ENCODE measurements at places on chromosomes 2 and 18.

DNA sequence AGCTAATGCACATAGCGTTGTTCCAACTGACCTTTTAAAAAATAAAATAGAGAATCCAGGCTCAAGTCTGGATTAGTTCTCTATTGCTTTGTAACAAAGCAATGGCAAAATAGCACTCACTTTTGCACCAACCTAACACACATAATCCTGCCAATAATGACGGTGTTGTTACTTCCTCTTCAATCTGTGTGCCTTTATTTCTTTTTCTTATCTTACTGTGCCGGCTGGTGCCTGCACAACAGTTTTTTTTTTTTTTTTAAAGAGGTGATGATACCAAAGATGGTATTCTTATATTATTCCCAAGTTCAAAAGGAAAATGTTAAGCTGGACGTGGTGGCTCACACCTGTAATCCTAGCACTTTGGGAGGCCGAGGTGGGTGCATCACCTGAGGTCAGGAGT, 3.4 kb downstream of the PLB1 start:
- no peak for DNase-seq
- H3K4me1 ChIP-seq = no peaks in the 10 kb centered on the region
- H3K27me3 ChIP-seq = no peaks in the 10 kb centered on the region
- H3K4me3 ChIP-seq = no peak overlapping the region
- no peak overlapping the region for H3K27ac ChIP-seq
- H3K36me3 ChIP-seq = no peaks in the 10 kb centered on the region

DNA sequence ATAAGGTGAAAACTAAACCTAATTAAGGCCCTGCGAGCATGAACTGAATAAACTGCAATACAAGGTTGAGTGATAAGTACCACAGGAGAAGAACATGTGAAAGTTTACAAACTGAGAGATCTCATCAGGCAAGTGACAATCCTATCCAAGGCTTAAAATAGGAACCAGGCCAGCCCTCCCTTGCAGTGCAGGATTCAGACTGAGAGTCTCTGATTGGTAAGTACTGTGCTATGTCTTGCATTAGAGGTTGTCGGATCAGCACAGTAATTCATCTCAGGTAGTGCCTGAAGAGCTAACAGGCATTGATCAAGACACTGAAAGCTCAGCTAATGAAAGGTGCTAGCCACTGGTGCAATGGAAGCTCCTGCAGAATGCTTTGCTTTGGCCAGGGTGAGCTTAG, 801.7 kb upstream of the ID2 start:
- H3K4me1 ChIP-seq = no peaks in the 10 kb centered on the region
- DNase-seq = no peak
- no peak overlapping the region for H3K27ac ChIP-seq
- no peak overlapping the region for H3K4me3 ChIP-seq
- H3K36me3 ChIP-seq = no peaks in the 10 kb centered on the region

GRCh38 chr2:173692068-173692467, 273.1 kb downstream of the SP3 start:
- no peak overlapping the region for H3K4me3 ChIP-seq
- no peak for DNase-seq
- H3K4me1 ChIP-seq = no peaks in the 10 kb centered on the region

DNA sequence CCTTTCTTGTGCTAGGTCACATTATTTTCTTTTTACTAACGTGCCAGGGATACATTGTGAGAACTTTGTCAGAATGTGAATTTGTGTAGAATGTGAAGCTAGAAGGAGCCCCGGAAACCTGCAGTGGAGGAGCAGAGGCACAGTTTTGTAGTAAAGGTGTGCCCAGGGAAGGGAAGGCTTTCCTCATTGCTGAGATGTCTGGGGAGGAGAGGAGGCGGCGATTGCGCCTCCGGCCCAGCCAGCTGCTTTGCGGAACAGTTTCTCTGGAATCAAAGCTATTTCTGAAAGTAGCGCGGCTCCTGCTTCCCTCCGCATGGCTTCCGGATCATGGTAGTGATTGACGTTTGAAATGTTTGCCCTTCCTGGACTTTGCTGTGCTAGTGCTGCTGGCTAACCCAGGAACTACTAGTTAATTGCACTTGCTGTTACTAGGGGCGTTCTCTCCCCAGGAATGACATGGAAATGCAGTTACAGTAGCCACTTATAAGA, 83.1 kb upstream of the RBM44 start:
- H3K4me1 ChIP-seq = peaks cover 6% of the 10 kb centered on the region
- no peaks in the 10 kb centered on the region for H3K36me3 ChIP-seq
- DNase-seq = peak; percentile 67
- H3K27me3 ChIP-seq = no peaks in the 10 kb centered on the region
- peak overlapping the region; percentile 51 for H3K4me3 ChIP-seq

DNA sequence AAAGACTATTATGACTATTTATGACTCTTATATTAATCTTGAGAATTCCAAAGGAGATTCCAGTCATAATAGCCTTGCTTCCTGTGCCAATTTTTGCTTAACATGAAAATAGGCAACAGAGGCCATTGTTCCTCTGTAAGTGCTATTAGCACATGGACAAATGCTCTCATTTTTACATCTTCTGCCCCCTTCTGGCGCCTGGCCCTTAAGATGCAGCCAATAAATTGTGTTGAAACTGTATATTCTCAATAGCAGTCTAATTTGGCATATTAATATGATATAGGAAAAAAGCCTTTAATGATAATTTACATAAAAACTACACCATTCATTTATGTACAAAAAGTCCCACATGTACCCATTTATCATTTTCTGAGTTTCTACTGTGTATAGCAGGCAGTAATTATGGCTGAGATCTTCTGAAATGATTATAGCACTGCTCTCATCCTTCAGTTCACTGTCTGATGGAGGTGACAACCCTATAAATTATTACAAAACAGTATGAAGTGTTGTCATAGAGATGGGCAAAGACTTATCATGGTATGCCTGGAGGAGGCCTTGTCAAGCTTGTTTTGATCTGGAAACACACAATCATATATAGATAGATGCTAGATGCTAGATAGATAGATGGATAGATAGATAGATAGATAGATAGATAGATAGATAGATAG, 613.3 kb downstream of the TSN start:
- no peaks in the 10 kb centered on the region for H3K4me1 ChIP-seq
- no peaks in the 10 kb centered on the region for H3K27me3 ChIP-seq
- DNase-seq = no peak
- H3K27ac ChIP-seq = no peak overlapping the region

GRCh38 chr2:235268535-235268934, 225.3 kb upstream of the AGAP1 start:
- no peaks in the 10 kb centered on the region for H3K36me3 ChIP-seq
- no peak overlapping the region for H3K4me3 ChIP-seq
- H3K27me3 ChIP-seq = no peaks in the 10 kb centered on the region
- peaks cover 13% of the 10 kb centered on the region for H3K4me1 ChIP-seq

DNA sequence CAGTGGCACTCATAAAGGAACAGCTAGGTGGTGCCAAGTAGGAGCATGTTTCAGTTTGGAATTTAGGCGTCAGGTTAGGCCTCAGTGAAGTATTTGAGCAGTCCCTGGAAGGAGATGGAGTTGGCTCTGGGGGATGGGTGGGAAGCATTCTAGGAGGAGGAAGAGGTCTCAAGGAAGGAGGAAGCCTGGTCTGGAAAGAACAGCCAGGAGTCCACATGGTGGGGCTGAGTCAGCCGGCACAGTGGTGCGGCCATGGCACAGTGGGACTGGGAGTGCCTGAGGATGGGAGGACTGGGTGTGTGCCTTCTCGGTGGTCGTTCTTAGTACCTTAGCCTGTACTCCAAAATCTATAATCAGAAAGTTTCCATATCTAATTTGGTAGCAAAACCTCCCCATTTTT, 373.3 kb downstream of the PTPRM start:
- no peak overlapping the region for H3K27ac ChIP-seq
- no peaks in the 10 kb centered on the region for H3K27me3 ChIP-seq
- H3K4me3 ChIP-seq = no peak overlapping the region
- DNase-seq = no peak

DNA sequence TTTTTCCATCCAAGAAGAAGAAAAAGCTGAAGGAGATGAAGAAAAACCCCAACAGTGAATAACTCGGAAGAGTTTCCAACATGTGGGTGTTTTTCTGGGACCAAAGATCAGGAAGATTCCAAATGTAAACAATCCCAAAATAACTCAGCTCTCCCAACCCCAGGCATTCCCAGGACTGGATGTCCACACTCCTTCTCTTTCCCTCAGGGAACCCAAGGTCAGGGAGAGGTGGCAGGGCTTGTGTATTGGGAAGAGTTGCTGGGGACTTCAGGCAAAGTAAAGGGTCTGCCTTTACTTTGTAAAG, 268.0 kb downstream of the DYSF start:
- DNase-seq = no peak
- H3K36me3 ChIP-seq = no peaks in the 10 kb centered on the region
- no peak overlapping the region for H3K27ac ChIP-seq
- no peak overlapping the region for H3K4me3 ChIP-seq
- no peaks in the 10 kb centered on the region for H3K4me1 ChIP-seq

DNA sequence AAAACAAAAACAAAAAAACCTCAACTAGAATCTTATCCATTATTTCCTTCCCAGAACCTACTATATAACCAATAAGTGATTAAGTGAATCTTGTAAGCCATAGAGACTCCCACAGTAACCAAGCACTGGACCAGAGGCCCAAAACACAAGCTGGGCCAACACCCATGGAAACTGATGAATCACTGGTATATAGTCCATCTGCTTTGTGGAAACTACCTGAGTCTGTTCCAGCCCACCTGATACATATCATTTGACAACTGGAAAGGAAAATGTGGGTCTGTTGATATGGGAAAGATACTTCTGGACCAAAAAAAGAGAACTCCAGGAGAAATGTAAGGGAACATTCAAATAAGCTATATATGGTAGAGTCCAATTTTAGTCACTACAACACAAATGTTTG, 252.8 kb downstream of the MREG start:
- H3K27me3 ChIP-seq = no peaks in the 10 kb centered on the region
- no peaks in the 10 kb centered on the region for H3K4me1 ChIP-seq
- H3K27ac ChIP-seq = no peak overlapping the region
- no peaks in the 10 kb centered on the region for H3K36me3 ChIP-seq

DNA sequence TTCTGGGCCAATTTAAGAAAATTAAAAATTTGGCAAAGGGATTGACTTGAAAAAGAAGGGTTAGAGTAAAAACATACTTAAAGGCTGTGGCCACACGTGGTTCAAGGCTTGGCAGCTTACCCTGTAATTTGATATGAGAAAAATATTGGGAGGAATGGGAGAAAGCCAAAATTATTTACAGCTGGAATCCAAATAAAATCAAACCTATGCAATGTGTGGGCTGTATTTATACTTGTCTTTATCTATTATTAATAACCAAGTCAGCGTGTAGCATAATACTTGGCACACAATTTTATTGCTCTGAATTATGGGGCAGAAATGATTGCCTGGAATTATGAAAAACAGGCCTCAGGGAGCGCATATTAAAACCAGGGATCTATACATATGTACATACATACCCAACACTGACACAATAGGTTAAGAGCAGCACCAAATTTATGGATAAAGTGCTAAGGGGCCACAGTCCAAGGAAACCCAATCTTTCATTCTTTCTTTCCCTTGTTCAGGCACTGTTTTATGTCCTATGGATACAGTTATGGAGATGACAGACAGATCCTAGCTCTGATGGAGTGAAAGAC, 35.6 kb downstream of the FAM124B start:
- no peaks in the 10 kb centered on the region for H3K36me3 ChIP-seq
- DNase-seq = no peak
- no peaks in the 10 kb centered on the region for H3K27me3 ChIP-seq

- H3K27ac ChIP-seq = no peak overlapping the region
- no peaks in the 10 kb centered on the region for H3K27me3 ChIP-seq
- H3K36me3 ChIP-seq = no peaks in the 10 kb centered on the region
- DNase-seq = no peak
- H3K4me1 ChIP-seq = peaks cover 4% of the 10 kb centered on the region
Measured at GRCh38 chr2:99066075-99066958, 75.2 kb upstream of the C2orf15 start.

DNA sequence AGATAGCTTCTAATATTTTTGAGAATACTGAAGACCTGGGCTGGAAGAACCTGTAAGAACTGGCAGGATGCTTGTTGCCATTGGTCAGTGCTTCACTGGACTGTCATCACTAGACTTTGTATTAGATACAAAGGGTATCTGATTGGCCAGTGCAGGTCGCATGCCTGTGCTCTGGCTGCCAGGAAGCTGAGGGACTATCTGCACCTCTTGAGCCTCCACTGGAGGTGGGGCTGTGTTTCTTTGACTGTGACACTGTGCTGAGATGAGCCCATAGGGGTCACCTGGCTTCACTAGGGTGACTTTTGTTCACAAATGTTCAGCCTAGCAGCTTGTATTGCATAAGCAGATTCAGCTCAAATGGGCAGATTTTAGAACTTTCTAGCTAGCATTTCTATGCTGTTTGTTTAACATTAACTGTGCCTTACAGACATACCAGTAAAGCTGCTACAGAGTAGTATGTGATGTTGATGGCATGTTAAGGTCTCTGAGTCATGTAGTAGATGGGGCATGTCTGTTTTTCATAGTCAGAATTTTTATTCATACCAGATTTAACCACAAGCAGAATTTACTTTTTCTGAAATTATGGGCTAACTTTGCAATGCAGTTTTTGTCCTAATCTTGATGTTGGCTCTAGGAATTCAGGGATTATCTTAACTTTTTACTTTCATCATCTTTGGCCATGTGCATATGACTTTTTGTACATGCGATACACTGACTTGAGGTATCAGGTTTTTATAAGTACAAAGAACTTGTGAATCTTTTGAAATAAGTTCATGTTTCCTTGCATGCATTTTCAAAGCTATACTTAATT, 56.1 kb downstream of the RHBDD1 start:
- H3K4me3 ChIP-seq = no peak overlapping the region

DNA sequence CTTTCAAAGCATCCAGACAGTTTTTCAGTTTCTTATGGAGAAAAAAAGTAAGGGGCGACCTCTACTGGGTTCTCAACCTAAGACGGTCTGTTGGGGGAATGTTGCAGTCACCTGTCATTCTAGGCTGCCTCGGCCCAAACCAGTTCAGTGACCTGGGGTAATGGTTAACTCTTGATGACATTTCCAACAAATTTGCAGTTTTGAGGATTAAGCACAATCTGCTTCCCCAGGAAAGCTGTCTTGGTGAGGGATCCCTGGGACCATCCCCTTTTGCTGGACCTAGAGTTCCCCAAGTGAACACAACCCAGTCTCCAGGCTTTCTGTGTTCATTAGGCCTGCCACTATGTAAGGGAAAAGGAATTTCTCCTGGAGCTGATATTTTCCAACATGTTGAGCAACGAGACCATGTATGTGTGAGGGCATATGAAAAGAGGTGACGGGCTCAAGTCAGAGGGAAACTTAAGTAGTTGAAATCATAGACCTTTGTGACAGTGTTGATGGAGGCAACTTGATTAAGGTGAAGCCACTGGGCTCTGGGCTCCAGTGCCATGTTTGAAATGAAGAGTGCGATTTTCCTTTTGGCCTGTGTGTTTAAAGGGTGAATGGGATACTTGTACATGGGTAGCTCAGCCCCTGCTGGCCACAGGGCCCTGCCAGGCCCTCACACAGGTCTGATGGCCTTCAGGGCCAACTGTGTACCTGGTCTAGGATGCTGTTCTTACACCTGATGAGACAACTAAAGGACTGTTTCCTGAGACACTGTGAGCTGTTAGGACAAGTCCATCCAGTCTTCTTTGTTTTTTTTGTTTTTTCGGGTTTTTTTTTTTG, 27.0 kb downstream of the FOSL2 start:
- no peaks in the 10 kb centered on the region for H3K27me3 ChIP-seq
- no peak overlapping the region for H3K4me3 ChIP-seq
- no peak for DNase-seq
- H3K4me1 ChIP-seq = no peaks in the 10 kb centered on the region
- peaks cover 8% of the 10 kb centered on the region for H3K36me3 ChIP-seq
